OCI-LY7 (cell line): ENCODE measurements at places on chromosomes 12 and 14.
A peak's percentile ranks its signal among the peaks of the same experiment; 100 is the strongest.

DNA sequence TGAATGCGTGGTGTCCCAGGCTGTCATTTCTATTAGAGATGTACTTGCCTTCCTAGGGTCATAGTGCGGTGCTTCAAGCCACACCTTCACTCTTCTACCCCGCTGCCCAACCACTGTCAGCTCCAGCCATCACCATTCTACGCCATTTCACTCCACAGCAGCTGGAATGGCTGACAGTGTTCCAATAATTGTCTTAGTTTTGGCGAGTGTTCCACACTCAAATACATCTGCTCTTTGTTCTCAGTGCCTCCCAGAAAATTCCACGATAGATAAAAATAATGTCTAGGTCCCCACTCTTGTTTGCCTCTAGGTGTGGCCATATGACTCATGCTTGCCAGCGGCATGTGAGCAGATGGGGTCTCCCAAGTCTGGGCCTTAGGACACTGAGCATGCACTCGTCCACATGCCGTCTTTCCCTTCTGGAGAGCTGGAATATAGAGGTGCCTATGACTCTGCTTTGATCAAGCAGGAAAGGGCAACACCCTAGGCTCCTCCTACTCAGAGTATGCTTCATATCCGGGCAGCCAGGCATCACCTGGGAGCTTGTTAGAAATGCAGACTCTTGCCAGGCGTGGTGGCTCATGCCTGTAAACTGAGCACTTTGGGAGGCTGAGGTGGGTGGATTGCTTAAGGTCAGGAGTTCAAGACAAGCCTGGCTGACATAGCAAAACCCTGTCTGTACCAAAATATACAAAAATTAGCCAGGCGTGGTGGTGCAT, 163.0 kb downstream of the BRMS1L start:
- no peak for DNase-seq

DNA sequence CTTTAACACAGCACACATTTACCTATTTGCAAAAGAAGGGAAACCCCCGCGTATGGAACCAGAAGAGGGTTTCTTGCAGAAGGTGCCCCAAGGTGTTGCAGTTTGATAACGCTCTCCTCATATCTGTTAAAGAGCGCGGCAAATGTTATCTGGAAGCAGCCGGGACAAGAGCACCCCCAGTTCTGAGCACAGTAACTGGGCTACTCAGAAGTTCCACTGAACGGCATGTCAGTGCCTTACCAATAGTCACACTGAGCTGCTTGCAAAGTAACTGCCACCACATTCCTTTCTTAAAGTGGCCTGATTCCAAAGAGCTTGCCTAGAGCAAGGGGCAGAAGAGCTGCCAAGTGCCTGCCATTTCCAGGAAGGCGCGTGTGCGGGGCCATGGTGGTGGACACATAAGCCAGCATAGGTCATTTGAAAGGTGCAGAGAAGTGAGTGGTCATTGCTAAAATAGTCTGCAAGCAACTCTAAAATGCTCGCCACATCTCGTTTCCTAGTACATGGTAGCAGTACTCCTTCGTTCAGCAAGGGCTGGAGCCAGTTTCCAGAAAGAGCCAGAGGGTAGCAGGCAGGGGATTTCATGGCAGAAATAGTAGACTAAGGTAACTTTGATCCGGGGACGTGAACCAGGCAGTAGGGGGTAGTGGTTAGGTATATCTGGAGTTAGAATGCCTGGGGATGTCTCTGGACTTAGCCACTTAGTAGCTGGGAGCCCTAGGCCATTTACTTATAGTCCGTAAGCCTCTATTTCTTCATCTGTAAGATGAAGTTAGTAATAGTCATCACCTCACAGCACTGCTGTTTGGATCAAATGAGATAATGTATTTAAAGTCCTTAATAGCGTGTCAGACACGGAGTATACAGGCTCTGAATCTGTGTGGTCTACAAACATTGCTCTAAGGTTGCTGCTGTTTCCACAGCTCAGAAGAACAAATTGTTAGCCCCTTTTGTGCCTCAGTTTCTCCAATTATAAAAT, 37.6 kb downstream of the SPTB start:
- DNase-seq, result no peak

- no peak for DNase-seq
Observed at GRCh38 chr12:63093084-63093483, 57.9 kb downstream of the AVPR1A start.

DNA sequence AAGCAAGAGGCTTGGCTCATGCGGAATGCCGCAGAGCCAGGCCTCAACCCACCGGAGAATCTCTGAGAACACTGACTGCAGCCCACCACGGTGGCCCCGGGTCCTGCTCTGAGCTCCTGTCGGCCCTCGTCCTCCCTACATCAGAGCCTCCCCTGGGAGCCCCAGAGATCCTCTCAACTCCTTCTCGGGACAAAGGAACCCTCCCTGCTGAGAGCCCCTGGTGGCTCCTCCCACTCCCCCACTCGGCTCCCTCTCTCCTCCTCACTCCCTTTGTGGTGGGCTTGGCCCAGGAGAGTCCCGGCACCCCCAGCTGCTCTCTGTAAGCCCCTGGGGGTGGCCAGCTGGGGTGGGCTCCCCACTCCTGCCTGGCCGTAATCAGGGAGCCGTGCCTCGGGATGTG, 11.1 kb upstream of the INF2 start:
- no peak for DNase-seq

- DNase-seq, result peak; percentile 98
Observed at GRCh38 chr12:120495731-120496412, at the start of gene DYNLL1. Gene DYNLL1 (plus strand): TSS chr12:120496113. CDS start chr12:120496422, 309 bp downstream.
